ENCODE measurements at places on chromosomes 4 and X.

- DNase-seq: no peak
These were observed 1.6 kb downstream of the FAM13A start for GRCh38 chr4:89055157-89056080.

GRCh38 chr4:24003926-24004325 is 114.1 kb upstream of the PPARGC1A start:
- no peak for DNase-seq

GRCh38 chr4:142272452-142272851 is 573.6 kb downstream of the INPP4B start:
- no peak for DNase-seq

DNA sequence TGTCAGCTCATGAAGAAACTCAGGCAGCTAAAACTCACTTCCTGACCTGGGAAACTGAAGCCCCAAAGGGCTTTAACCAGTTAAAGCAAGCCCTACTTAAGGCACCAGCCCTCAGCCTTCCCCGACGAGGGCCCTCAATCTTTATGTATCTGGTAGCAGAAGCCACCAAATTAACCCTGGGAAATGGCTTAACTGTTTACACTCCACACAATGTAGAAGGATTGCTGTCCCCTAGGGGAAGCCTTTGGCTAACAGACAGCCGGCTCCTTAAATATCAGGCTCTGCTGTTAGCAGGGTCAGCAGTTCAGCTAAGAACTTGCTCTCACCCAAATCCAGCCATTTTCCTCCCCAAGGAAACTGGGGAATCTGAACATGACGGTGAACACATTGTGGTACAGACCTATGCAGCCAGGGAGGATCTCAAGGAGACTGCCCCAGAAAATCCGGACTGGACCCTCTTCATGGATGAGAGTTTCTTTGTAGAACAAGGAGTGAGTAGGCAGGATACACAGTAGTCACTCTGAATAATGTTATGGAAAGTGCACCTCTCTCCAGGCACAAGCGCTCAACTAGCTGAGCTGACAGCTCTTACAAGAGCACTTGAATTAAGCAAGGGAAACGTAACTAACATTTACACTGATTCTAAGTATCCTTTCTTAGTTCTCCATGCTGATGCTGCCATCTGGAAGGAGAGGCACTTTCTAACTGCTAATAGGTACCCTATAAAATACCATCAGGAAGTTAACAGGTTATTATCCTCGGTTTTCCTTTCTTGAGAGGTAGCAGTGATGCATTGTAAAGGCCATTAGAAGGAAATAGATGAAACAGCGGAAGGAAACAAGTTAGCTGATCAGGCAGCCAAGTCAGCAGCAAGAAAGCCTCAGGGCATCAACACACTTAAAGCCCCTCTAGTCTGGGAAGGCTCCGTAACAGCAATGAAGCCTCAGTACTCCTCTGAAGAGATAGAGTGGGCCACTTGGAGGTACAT is 9.6 kb upstream of the NAF1 start:
- no peak for DNase-seq

GRCh38 chrX:65740909-65741308 is 73.5 kb downstream of the MSN start:
- no peak for DNase-seq

GRCh38 chr4:6195602-6196319 is 4.6 kb downstream of the JAKMIP1 start:
- DNase-seq: no peak

GRCh38 chr4:142144813-142145212 is 508.4 kb downstream of the IL15 start:
- no peak for DNase-seq

DNA sequence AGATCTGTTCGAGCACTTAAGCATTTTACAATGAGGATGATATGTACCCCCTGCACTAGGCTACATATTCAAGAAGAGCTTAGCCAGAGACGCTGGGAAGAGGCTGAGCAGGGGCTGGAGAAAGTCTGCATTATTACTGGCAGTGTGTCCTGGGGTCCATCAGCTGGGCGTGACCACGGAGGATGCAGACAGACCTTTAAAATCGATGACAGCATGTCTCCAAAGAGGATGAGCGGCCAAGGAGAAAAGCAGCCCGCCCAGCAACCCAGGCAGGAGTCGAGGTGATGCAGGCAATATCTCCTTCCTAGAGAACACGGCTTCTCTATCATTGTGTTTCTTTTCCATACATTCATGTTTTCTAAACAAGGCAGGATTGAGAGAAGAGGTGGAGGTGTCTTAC is 300.7 kb downstream of the USP46 start:
- no peak for DNase-seq
